ENCODE measurements at places on chromosomes 12 and 14. TPM values are rescaled to one million over a fixed set of nuclear protein-coding genes. Genes with fewer than 3 reads are reported as not detected.

DNA sequence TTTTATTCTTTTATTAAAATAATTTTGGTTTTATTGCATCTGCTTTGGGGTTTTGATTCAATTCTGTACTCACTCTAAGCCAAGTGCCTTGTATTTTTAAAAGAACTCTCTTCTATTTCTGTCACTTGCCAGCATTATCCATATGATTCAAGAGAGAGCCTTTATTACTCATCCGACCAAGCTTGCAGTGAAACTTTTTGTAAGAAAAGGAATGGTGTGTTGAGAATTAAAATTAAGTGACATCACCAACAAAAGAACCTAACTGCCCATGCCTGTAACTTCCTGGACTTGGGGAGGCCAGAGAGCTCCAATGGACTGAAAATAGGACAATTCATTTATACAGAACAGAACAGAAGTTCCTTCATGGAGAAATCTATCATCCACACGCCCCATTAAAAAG lies 52.1 kb downstream of the GALNT4 start:
- DNase-seq: no peak

DNA sequence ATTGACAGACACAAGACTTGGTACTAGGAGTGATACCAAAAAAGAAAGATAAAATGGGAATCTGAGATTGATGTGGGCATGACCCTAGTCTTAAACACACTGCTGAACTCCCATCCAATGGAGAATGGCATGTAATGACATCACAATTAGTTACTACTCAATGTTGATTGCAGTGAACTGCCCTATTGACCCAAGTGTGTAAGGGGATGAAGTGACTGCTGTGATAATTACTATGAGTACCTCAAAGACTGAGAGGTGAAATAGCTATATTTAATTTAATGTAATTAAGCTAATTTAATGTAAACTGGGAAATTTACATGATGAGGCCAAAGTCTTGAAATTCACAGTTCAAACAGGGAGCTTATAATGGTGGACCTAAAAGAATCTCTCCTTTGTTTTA lies at the start of gene ADAM20:
TSS of gene ADAM20 (minus strand) at position 101 of the 400 bp plus-strand sequence. CDS start 10,247 bp downstream, outside the sequence.
- DNase-seq: no peak

DNA sequence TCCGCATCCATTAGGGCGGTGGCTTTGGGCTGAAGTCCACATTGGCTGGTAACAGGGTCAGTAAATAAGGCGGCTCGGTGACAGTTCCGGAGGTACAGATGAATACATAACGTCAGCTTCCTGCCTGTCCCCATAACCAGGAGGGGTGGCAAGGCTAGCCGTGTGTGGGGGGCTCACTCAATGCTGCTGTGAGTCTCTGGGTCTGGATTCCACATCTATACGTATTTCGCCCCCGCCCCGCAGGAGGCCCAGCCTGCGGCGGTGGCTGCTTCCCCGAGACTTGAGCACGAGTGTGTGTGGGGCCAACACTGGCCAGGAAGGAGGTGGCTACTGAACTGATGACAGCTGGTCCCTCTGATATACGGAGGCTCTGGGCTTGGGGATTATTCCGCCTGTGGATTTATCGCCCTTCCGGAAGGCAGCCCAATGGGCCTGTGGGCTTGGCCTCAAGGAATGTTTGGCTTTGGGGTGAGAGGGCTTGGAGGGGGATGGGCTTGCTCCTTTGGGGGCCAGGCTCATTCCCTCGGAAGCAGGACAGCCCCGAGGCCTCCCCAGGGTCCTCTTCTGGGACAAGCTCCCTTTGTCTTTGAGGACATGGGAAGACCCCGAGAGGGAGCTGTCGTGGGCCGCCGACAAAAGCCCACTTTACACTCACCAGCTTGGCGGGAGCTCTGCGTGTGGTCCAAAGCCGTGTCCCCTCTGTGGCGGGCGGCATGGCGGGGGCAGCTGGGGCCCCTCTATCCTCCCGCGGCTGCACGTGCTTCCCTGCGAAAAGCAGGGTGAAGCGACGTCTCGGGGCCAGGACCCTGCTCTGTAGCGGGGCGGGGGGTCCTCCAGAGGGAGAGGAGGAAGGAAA lies 82.1 kb downstream of the KIF26A start:
- no peak for DNase-seq

DNA sequence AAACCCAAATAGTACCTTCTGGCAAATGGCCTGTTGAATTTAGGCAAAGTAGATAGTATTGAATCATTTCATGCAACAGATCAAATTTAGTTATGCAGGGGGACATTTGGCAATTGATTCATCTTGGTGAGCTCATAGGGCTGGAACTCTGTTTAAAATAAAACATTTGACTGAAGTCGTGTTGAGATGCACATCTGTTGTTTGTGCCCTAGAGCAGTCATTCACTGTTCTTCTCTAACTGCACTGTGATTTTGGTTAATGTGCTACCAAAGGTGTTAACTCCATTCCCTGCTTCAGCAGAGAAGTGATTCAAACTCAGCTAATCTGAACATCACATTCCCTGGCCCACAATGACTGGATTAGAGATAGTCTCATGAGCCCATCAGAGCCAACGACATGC lies 44.0 kb upstream of the CSRP2 start:
- DNase-seq: no peak

RHEBL1 gene
- total RNA-seq: 5.2 TPM

CCDC91 gene
- total RNA-seq: 17.8 TPM

Measured in activated T-cell treated with anti-CD3 and anti-CD28 coated beads, Interleukin-2, amount 50 U/mL, for 4 hours (primary cell).